Esophagus squamous epithelium (tissue), 5 donors: ENCODE measurements at places on chromosomes 6 and 20.
A peak's percentile ranks its signal among the peaks of the same experiment; 100 is the strongest.

DNA sequence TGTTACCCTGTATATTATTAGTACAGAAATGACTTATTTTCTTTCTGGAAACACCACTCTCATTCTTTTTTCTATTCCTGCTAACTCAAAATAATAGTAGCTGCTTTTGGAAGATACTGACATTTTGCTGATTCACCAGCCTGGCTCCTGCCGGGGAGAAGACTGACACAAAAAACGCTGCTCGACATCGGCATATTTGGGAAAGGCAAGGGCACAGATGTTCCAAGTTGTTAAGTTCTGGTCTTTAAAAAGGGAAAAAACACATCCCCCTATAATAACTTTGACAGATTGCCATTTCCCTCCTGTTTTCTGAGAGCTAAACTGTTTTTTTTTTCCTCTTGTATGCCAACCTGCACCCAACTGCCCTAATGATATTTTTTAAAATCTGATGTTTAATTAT lies 55.4 kb downstream of the CTNNBL1 start:
- H3K27ac ChIP-seq = no peak overlapping the region
- no peak for DNase-seq
- no peaks in the 10 kb centered on the region for H3K27me3 ChIP-seq
- no peaks in the 10 kb centered on the region for H3K4me1 ChIP-seq
- peaks cover 62% of the 10 kb centered on the region for H3K36me3 ChIP-seq

DNA sequence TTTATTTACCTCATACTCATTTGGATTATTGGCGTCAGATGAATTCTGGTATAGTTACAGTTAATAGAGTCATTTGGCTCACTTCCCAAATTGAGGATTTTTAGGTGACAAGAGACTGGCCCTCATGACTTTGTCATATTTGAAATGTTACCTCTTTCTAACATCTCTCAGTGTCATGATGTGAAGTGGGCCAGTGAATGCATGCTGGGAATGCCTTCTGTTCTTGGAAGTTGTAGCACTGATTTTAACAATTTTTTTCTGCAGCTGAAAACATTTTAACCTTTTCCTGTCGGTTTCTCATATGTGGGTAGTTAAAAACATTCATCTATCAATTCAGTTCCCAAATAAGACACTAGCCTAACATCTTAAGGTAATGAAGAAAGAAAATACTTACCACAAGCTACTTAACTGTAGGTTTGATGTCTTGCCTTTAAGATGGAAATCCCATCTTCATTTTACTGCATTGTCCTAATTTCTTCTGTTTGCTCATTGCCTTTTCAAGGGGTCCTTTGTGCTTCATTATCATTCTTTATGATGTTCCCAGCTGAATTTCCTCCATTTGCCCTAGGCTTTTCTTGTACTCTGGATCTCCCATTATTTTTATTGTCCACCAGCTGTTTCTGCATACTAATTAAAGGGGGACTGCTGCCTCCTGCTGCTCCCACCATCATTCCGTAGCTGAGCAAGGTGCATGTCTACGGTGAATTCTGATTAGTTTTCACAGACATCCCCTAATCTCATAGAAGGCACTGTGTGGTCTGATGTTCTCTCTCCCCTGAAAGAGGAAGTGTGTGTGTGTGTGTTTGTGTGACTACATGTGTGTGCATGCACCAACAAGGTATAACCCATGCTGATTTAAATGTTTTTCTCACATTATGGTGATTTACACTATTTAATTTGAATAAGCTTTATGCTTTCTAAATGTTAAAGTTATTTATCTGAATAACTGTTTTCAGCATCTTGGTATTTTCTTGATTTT lies 109.5 kb downstream of the B3GAT2 start:
- no peak for DNase-seq
- H3K4me1 ChIP-seq = peaks cover 20% of the 10 kb centered on the region
- no peaks in the 10 kb centered on the region for H3K36me3 ChIP-seq
- H3K27ac ChIP-seq = no peak overlapping the region
- H3K27me3 ChIP-seq = no peaks in the 10 kb centered on the region

DNA sequence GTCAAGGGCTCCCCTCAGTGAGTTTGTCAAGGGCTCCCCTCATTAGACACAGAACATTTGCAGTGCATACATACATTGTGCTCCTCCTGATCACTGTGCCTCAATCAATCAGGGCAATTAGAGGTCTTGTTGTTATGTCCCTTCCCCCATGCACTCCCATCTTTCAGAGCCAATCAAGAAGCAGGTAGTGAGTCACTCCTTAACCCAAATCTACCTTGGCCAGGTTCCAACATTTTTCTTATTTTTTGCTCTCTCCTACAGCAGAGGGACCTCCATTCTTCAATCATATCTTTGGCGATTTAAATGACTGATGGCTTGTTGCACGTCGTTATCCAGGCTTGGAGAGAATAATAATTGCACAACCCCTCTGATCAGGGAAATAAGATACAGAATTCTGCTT lies 409.9 kb upstream of the SPTLC3 start:
- H3K27ac ChIP-seq = no peak overlapping the region
- no peaks in the 10 kb centered on the region for H3K36me3 ChIP-seq
- no peak for DNase-seq
- H3K27me3 ChIP-seq = no peaks in the 10 kb centered on the region
- H3K4me1 ChIP-seq = no peaks in the 10 kb centered on the region
- no peak overlapping the region for H3K4me3 ChIP-seq

GRCh38 chr6:21213492-21213891 lies 380.1 kb upstream of the SOX4 start:
- H3K4me3 ChIP-seq = no peak overlapping the region
- no peak for DNase-seq
- H3K27ac ChIP-seq = no peak overlapping the region
- H3K4me1 ChIP-seq = no peaks in the 10 kb centered on the region
- H3K27me3 ChIP-seq = no peaks in the 10 kb centered on the region
- no peaks in the 10 kb centered on the region for H3K36me3 ChIP-seq

DNA sequence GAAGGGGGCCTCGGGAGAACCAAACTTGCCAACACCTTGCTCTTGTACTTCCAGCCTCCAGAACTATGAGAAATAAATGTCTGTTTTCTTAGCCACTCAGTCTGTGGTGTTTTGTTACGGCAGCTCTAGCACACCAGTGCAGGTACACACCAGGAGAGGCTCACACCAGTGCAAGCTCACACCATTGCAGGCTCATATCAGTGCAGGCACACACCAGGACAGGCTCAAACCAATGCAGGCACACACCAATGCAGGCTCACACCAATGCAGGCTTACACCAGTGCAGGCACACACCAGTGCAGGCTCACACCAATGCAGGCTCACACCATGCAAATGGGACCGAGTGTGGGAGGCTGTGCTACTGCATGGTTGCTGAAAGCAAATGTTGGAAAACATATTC lies 4.9 kb upstream of the CTCFL start:
- no peak for DNase-seq
- H3K27ac ChIP-seq = no peak overlapping the region
- peaks cover 4% of the 10 kb centered on the region for H3K4me1 ChIP-seq
- H3K4me3 ChIP-seq = no peak overlapping the region
- H3K27me3 ChIP-seq = no peaks in the 10 kb centered on the region

DNA sequence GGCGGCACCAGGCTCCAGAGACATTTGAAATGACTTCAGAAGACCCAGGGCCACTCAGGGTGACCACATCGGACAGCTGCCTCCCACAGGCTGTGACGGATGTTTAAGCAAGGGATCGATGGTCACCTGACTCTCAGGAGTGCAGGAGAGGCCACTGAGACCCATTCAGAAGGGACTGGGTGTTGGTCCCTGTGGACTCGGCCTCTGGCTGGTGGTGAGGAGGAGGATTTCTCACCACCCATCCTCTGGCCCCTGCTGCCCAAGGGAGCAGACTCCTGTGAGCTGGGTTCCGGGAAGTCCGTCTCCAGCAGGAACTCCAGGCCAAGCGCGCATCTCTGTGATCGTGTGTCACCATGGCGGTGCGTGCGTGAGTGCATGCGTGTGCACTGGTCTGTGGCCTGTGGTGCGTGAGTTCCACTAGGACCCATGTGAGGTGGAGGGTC lies 25.5 kb downstream of the NPEPL1 start:
- no peaks in the 10 kb centered on the region for H3K27me3 ChIP-seq
- no peak overlapping the region for H3K27ac ChIP-seq
- no peak for DNase-seq
- no peaks in the 10 kb centered on the region for H3K4me1 ChIP-seq

DNA sequence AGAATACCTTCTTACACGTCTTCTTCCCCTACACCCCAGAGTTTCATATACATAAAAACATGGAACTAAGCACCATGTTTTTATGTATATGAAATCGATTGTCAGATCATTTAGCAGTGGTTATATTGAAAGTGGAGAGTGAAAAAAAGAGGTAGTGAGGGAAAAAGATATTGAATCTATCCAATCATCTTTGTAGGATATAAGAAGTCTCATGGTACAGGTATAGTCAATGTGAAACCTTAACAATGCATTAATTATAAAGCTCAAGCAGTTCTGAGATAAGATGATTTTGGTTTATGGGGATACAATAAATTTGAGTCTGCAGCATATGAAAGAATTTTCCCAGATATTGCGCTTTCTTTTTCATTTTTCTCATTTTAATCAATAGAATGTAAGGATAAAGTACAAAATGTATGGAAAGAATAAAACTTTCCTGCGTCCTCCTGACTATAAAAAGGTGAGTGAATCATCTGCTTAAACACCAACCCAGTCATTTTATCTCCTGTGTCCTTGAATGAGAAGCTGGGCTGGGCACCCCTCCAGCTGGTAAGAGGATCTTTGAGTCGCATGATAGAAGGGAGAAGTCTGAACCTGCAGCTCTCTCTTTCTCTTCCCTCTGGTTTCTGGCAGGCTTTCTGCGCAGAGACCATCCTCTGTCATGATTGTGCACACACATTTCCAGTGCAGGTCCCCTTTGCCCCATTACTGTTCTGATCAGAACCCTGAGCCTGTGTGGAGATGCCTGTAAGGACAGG lies 28.1 kb upstream of the AKIRIN2 start:
- H3K27me3 ChIP-seq = no peaks in the 10 kb centered on the region
- peak overlapping the region; percentile 82 for H3K27ac ChIP-seq
- no peak for DNase-seq
- H3K4me1 ChIP-seq = peaks cover 63% of the 10 kb centered on the region

- H3K4me3 ChIP-seq = no peak overlapping the region
- DNase-seq = no peak
- no peaks in the 10 kb centered on the region for H3K27me3 ChIP-seq
- H3K4me1 ChIP-seq = peaks cover 8% of the 10 kb centered on the region
- no peaks in the 10 kb centered on the region for H3K36me3 ChIP-seq
These were observed 160.7 kb downstream of the DLL1 start for GRCh38 chr6:170130201-170130621.

DNA sequence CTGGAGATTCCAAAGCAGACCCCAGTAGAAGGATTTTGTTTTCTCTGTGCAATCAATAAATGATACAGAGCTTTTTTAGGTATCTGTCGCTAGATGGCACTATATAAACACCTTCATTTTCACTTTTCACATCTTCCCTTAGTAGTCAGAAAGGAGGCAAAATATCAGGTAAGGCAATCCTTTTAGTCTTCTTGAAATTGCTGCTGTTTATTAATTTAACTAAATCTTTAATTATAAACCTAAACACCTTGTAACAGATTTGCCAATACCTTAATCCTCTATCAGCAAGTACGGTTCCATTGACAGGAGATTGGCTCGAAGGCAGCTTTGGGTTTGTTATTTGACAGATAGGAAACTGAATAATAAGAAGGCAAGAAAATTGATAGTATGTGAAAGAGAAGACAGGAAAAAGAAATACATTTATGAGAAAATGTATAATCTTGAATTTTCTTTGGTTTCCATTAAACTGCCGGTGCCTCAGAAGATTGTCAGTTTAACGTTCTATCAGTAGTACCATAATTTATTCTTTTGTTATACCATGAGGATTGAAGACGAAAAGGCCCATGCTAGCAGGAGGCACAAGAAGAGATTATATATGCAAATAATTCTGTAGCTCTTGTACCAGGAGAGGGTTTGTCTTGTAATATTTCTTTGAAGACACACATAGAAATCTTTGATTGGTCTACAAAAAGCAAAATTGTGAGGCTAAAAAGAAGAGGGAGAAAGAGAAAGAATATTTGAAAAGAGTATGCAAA lies 23.5 kb upstream of the IBTK start:
- H3K27me3 ChIP-seq = no peaks in the 10 kb centered on the region
- no peak overlapping the region for H3K27ac ChIP-seq
- H3K4me3 ChIP-seq = no peak overlapping the region
- no peaks in the 10 kb centered on the region for H3K4me1 ChIP-seq
- DNase-seq = no peak

DNA sequence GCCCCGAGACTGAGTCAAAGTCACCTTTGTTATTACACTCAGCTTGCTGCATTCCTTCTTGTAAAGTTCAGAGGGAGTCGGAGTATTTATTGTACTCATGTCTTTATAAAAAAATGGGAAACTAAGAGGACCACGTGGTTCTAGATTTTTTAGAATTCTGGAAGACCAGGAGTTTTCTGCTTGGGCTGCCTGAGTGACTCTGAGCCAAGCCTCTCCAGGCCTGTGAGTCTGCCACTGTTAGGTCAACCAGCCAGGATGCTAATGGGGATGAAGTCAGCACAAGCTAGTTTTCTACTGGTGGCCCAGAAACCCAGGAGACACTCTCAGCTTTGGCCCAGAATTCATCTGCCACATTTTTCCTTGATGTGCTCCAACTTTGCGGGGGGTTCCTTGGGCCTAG lies 453.5 kb upstream of the SULF2 start:
- no peaks in the 10 kb centered on the region for H3K4me1 ChIP-seq
- no peak overlapping the region for H3K4me3 ChIP-seq
- no peak for DNase-seq
- H3K36me3 ChIP-seq = no peaks in the 10 kb centered on the region
- H3K27ac ChIP-seq = no peak overlapping the region

DNA sequence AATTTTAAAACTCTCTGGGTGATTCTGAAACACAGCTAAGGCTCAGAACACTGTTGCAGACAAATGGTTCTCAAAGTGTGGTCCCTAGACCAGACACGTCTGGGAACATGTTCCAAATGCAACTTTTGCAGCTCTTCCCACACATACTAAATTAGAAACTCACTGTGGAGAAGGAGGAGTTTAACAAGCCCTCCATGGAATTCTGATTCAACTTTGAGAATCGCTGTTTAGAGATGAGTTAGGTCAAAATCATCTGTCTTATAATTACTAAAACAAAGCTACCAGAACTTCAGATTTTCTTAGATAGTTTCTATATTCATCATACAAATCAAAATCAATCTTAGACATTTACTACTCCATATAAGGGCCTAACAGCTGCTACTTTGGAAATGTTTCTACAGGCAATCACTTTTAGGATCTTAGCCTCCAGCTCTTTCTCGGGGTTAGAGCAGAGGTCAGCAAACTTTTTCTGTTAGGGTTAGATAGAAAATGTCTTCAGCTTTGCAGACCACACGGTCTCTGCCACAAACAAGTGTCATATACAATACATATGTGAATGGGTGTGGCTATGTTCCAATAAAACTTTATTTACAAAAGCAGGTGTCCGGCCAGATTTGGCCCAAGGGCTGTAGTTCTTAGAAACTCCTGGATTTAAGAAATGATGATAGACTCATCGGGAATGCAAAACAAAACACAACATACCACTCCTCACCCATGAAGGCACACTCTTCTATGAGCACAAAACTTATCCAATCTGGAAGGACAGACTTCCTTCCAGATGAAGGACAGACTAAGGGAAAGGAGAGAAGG lies 50.0 kb upstream of the ARHGAP18 start:
- H3K4me3 ChIP-seq = no peak overlapping the region
- DNase-seq = no peak
- no peaks in the 10 kb centered on the region for H3K4me1 ChIP-seq

GRCh38 chr6:14573267-14573666 lies 455.7 kb downstream of the CD83 start:
- no peak overlapping the region for H3K4me3 ChIP-seq
- H3K27ac ChIP-seq = no peak overlapping the region
- H3K36me3 ChIP-seq = no peaks in the 10 kb centered on the region
- DNase-seq = no peak
- H3K4me1 ChIP-seq = no peaks in the 10 kb centered on the region

GRCh38 chr6:159470397-159470796 lies 222.6 kb downstream of the SOD2 start:
- H3K27ac ChIP-seq = no peak overlapping the region
- H3K36me3 ChIP-seq = no peaks in the 10 kb centered on the region
- DNase-seq = no peak
- no peaks in the 10 kb centered on the region for H3K27me3 ChIP-seq
